ENCODE measurements at places on chromosomes 13 and 19.
A peak's percentile ranks its signal among the peaks of the same experiment; 100 is the strongest.

DNA sequence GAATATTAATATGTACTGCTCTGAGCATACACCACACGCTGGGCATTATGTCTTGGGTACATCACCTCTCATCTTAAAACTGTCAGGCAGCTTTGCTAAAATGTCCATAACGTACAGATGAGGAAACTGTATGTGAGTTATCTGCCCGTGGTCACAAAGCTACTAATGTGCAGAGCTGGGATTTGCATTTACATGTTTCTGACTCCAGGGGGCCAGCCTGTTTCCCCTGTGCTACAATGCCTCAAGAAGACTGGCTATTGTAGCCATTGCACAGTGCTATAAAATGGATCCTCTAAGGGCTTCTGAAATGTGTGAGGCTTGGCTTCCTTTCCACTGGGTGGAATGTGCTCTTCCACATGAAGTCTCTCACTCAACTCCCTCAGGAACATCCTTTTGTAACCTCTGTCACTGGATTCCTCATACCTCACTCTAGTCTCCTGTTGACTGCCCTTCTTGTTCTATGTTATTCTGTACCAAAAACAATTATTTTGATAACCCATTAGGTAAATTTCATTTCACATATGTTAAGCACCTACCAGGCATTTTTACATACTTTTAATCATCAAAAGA lies 95.6 kb upstream of the HTR2A start:
- peak; percentile 46 for ATAC-seq

DNA sequence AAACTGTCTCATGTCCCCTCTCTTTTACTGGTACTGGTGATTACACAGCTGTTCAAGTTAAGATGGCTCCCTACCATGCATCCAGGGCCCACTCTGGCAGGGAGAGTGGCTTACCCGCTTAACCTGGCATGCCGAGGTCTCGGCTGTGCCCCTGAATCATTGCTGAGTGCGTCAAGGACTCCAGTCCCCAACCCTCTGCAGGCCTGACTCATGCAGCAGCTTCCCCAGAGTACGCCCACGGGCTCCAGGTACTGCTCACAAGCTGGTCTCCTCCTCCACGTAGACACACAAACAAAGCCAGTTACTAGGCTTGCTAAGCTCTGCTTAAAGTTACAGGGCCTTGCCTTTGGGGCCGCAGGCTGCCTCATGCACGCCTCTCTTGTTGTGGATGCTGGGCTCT lies 447.4 kb downstream of the COG6 start:
- ATAC-seq = peak; percentile 83

GRCh38 chr13:94415500-94416237 lies 63.8 kb downstream of the DCT start:
- ATAC-seq = no peak

DNA sequence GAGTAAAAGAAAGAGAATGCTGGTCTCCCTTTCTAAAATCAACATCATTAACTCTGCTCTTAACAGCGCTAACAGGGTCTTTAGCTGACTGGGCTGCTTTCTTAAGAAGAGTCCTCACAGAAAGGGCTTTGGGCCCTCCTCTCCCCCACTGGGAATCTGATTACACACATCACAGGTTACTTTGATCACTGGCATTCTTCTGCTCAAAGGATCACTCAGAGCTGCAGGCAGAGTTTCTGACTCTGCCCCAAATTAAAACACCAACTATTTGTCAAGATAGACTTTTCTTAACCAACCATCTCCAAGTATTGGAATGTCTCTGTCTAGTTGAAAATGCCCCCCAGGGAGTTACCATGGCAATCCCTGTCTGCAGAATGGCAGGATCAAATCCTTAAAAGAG lies 31.1 kb upstream of the SIAH3 start:
- ATAC-seq = no peak
